Fibroblast of skin of left quadriceps (primary cell): ENCODE measurements at places on chromosomes 4 and X.

GRCh38 chr4:186910385-186910784 lies 186.7 kb upstream of the FAT1 start:
- DNase-seq = no peak

GRCh38 chr4:111789901-111790640 lies 355.2 kb upstream of the FAM241A start:
- DNase-seq = no peak

GRCh38 chr4:53162969-53163368 lies 202.9 kb downstream of the SCFD2 start:
- no peak for DNase-seq

GRCh38 chr4:114043116-114043515 lies 63.7 kb upstream of the ARSJ start:
- no peak for DNase-seq

DNA sequence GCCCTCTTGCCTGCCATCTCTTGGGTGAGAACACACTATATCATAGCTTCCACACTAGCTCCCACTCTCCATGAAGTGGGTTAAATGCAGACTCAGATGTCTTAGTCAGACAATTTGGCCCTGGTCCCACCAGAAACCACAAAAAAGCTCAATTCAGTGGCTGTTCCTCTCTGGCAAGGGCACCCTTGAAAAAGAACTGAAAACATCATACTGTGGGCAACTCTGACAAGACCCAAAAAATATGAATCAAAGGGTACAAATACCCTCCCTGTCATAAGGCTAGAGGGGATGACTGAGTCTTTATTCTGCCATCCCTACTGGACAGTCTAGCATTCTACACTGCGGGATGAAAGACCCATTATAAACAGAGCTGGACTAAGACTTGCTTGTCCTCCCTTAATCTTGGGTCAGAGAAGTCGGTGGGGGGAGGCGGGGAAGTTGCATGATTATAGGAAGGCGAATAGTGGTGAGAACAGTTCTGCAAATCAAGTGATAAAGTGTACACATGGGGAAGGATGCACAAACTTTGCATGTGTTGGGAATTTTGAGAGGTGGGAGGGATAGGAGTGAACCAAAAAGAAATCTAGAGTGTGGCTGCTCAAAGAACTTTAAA lies 172.1 kb downstream of the OPHN1 start:
- no peak for DNase-seq

DNA sequence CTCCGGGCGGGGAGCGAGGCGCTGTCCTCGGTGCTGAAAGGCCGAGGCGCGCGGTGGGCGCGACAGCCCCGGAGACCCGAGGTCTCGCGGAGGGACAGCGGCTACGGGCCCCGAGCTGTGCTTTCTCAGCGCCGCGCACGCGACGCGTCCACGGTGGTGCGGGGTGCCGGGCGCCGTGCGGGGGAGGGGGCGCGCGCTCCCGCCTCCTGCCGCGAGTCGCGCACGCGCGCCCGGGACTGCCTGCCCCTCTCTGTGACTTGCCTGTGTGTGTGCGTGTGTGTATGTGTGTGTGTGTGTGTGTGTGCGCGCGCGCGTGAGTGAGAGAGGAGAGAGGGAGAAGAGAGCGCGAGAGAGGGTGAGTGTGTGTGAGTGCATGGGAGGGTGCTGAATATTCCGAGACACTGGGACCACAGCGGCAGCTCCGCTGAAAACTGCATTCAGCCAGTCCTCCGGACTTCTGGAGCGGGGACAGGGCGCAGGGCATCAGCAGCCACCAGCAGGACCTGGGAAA lies at the start of gene GRIA2:
TSS of gene GRIA2 (plus strand) at position 358 of the 511 bp plus-strand sequence. CDS start 315 bp downstream, outside the sequence.
- peak; percentile 27 for DNase-seq

GRCh38 chr4:127425202-127425845 lies 207.4 kb upstream of the INTU start:
- DNase-seq = no peak

GRCh38 chr4:76548704-76549103 lies 113.7 kb downstream of the SHROOM3 start:
- DNase-seq = no peak

DNA sequence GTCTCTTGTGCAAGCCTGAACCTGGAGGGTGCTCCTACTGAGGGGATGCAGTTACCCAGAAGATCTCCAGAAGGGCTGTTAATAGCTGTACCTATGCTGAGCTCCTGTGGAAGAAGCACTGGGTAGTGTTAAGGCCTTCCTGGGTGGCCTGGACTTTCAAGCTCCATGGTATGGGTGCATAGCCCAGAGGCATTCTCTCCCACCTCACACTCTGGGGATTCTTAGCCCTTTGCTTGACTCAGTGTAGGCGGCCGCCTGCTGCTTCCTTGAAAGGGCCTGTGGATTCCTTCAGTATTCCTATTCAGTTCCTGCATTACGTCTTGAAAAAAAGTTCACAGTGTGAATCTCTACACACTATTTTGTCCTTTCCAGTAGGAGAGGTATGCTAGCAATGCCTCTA lies 235.7 kb upstream of the MAGEB16 start:
- DNase-seq = no peak

- DNase-seq = no peak
These were observed 42.1 kb downstream of the PDGFC start for GRCh38 chr4:156929386-156930105.

GRCh38 chrX:81537723-81538122 lies 335.8 kb downstream of the SH3BGRL start:
- DNase-seq = no peak

DNA sequence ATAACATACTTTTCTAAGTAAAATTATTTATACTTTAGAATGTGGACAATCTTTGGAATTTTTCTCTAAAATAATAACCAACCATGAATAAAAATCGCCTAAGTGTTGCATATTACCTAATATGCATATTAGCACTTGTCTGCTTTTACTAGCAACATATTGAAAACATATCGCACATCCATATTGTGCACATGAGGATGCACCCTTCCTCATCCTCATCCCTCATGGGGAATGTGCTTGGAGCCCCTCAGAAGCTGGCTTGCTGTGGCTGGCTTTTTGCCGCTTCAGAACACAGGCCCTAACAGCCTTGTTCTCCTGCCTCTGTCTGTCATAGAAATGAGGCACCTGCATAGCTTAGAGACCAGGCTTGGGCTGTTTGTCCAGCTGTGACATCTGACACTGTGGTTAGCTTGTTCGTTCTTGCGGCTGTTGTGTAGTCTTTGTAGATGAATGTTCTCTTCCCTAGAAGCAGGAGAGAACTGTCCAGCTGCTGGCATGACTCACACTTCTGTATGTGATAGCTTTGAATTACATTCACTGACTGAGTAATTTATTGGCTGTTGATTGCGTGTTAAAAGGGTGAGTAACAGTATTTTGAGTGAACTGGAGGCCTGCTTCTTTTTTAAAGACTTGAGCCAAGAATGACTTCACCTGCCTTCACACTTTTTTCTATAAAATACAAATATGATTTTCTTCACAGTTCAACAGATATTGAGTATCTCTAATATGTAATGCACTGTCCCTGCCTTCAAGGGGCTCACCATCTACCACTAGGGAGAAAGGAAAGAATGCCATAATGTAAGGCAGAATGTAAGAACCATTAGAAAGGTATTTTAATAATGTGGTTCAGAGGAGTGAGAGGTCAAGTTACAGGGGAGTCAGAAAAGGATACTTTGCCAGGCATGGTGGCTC lies 81.9 kb downstream of the HMGB2 start:
- peak; percentile 97 for DNase-seq

- DNase-seq = no peak
These were observed 118.4 kb upstream of the ENPEP start for GRCh38 chr4:110357521-110357920.

DNA sequence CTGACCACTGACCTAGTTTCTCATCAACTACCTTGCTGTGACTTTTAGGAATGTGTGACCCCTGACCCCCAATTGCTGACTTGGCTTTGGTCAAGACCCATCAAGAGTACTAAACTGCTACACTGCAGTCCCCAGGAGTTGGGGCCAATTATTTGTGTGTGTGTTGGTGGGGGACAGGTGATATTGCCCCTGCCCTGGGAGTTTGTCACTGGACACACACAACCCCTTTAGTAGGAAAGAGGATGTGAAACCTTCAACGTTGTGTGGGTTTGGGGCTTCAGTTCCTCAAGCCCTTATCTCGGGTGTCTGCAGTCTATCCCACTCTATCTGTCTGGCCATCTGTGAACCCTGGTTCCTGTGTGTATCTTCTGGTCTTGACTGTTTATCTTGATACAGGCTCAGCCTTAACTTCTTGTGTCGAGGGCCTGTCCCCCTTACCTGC lies 6.5 kb downstream of the SASH3 start:
- no peak for DNase-seq

DNA sequence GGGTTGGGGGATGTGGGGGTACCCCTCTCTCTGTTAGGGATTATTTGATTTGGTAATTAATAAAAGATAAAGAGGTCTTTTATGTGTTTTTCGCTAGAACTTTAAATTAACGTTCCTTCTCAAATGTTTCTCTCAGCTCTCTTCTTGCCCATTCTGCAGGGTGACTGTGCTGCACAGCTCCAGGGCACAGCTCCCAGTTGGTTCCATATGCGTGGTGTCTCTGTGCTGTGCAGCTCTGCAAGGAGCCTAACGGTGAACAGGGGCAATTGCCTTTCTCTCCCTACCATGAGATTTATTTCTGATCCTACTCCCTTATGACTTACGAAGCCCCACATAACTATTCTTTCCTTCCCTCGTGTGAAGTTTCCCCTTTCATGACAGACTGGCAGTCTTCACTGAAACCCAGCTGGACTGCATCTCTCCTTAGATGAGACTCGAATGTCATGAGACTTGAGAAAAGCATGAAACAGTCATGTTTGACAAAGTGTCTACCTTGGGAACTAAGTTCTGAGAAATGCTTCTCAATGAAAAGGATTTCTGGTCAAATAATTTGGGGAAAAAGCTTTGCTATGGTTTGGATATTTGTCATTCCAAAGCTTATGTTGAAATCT lies 50.2 kb upstream of the SPRY1 start:
- no peak for DNase-seq

DNA sequence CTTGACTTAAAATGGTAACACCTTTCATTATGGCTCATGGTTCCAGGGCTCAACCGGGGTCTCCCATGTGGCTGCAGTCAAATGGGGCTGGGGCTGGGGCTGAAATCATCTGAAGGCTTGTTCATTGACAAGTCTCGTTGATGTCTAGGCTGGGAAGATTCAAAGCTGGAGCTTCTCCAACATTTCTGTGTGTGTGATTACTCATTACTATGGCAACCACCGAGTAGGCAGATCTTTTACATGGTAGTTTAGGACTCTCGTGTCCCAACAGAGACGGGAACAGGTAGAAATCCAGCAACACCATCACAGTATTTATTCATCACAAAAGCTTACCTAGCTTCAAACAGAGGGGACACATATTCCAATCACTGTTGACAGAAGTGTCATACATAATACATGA lies 7.8 kb downstream of the YTHDC1 start:
- DNase-seq = no peak

GRCh38 chr4:84808332-84808731 lies 158.2 kb downstream of the WDFY3 start:
- no peak for DNase-seq

DNA sequence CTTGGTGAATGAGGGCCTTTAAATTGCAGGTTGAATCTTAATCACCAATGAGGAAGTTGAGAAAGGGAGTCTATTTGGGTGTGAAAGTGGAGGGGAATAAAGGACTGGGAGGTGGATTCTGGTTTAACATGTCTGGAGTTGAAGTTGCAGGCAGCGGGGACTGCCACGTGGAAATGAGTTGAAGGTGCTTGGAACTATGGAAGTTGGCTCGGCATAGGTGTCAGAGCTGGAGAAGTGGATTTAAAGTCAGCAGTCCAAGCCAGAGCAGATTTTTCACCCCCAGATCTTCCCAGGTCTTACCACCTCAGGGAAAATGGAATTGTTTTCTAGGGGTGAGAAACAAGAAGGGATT lies 44.9 kb downstream of the TIGD4 start:
- DNase-seq = no peak

DNA sequence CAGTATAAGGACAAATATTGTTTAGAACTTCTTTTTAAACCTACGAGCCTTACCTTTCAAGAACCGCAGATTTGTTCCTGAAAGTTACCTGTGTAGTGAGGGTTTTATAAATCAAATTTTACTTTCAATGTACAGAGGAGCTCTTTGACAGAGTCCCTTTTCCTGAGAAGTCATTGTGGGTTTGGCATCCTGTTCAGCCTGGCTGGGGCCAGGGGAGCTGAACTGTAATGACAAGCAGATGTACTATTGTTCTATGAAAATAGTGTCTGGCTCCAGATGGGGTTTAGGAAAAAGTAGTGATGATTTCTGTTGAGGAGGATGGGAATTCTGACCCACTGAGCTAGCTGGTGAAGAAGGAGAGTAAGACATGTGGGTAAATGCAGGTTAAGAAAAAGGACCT lies 196.2 kb upstream of the PGRMC2 start:
- peak; percentile 59 for DNase-seq

DNA sequence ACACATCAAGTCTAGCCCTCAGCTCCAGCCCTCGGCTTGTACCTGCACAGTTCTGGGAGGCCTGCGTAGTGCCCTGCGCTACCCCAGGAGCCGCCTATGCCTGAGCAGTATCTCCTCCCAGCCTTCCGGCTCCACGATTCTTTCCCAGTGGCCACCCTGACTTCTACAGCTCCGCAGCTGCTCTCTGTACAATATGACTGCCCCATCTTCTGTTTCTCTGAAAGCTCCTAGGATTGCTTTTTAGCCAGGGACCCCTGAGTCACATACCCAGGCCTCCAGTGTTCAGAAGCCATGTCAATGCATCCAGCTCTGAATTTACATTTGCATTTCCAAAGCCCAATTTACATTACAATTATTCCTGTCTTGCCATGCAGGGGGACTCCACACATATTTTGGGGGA lies 135.5 kb downstream of the PJA1 start:
- DNase-seq = no peak

DNA sequence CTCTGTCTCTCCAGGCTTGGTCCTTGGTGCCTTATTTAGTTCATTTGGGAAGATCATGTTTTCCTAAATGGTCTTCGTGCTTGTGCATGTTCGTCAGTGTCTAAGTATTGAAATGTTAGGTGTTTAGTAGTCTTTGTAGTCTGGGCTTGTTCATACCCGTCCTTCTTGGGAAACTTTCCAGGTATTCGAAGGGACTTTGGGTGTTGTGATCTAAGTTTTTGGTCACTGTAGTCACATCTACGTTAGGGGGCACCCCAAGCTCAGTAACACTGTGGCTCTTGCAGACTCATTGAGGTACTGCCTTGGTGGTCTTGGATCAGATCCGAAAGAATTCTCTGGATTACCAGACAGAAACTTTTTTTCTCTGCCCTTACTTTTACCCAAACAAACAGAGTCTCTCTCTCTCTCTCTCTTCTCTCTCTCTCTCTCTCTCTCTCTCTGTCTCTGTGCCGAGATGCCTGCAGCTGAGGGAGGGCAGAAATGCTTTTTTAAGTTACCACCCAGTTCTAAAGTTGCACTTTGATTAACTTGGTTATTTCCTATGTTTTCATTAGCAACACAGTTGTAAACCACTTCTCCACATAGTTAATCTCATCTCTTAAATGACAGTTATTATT lies 67.6 kb upstream of the SLC7A3 start:
- DNase-seq = peak; percentile 23

GRCh38 chrX:148763896-148764295 lies 263.5 kb downstream of the AFF2 start:
- peak; percentile 13 for DNase-seq

GRCh38 chrX:43557792-43558191 lies 98.3 kb upstream of the MAOA start:
- DNase-seq = peak; percentile 9

GRCh38 chrX:136586386-136586785 lies 54.4 kb downstream of the VGLL1 start:
- no peak for DNase-seq
